GM12878 (cell line): ENCODE measurements at places on chromosomes 4 and X.
A peak's percentile ranks its signal among the peaks of the same experiment; 100 is the strongest.

DNA sequence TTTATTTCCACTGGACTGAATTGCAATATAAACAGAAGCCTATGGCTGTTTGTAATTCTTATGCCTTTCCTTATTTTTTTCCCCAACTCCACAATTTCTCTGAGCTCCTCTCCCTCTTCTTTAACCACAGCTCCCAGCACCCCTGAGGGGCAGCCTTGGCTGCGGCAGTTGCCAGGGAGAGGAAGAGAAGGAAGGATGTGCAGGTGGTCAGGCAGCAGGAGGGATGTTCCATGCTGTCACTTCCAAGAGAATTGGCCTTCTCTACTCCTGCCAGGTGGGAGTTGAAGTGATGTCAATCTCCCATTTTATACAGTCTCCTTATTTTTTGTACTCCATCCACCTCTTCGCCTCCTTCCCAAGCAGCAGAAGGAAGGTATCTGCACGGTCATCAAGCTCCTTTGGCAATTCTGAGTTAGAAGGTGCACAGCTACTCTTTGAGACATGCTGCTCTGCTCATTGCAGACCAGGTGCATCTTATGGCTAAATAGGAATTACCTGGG is 343.3 kb upstream of the RPS6KA3 start:
- DNase-seq: no peak

DNA sequence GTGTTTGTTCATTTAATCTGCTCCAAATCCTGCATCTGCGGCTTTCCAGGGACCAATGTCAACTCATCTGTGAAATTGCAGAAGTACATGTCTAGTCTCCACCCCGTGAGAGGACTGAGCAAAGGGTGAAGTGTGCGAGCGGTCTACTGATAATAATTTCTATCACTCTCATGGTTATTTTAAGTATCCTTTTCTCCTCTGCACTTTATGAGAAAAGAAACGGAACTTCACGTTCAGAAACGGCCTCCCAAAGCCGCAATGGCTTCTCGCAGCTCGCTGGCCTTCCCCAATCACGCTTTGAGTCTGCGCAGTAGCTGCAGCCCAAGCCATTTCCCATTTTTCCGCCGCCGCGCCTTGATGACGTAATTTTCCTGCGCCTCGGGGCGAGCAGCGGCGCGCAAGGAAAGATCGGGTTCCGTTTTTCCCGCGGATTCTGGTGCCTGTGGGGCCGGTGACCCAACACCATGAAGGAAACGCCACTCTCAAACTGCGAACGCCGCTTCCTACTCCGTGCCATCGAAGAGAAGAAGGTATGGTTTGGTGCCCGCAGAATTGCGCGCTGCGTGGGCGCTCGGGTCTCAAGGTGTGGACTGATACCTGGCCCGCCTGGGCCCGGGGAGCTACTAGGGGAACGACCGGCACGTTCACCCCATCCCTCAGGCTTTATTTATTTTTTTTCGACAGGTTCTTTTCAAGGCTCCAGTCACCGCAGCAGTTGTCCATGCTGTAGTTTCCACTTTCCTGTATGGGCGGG is at the start of gene EXOSC9:
Gene EXOSC9 (plus strand): TSS at position 363 of the 754 bp plus-strand sequence. CDS start 102 bp downstream, at position 465.
- peak; percentile 88 for DNase-seq

- no peak for DNase-seq
Observed at GRCh38 chr4:40134206-40134917, 62.5 kb upstream of the RHOH start.

DNA sequence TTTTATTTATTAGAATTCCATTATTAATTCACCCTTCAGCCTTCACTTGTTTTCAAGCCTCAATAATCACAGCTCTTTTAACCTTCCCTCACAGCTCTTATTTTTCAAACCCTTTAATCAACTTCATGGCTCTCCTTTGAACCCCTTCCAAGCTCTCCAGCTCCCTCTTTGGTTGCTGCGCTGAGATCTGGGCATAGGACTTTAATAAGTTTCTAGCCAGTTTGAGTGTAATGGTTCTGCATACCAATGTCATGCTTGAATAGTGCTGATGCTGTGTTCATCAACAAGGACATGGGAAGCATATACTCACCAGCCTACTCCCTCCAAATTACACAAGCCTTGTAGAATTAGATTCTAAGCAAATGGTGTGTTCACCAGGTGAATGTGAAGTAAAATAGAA is 3.5 kb upstream of the RNF212 start:
- DNase-seq: no peak
